ENCODE measurements at places on chromosomes 7 and 10.

GRCh38 chr10:75398692-75399460 lies 2.7 kb downstream of the ZNF503 start:
- DNase-seq, result no peak

- no peak for DNase-seq
These were observed 69.6 kb upstream of the HPS1 start for GRCh38 chr10:98516352-98516751.

- DNase-seq, result peak; percentile 42
These were observed 4.5 kb upstream of the SEMA3D start for GRCh38 chr7:85191383-85191782.

DNA sequence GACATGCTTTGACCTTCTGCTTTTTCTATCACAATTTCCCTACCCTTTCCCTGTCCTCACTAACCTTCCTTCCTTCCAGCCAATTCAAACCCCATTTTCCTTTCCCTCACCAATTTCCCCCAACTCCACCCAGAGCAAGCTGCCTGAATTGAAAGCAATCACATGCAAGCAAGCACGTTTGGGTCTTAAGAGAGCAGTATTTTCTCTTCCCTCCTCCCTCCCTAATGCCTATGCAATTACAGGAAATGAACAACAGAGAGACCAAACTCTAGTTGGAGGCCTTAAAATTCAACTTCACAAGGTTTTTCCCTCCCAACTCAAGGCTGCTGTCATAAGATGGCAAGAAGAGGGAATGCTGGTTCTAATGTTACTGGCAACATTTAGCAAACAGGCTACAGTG lies 117.2 kb downstream of the MYOF start:
- DNase-seq, result no peak

GRCh38 chr10:31921031-31921430 lies 7.6 kb downstream of the ARHGAP12 start:
- no peak for DNase-seq

- no peak for DNase-seq
These were observed 31.8 kb upstream of the SRGN start for GRCh38 chr10:69056129-69056528.

- peak; percentile 51 for DNase-seq
These were observed 72.2 kb downstream of the DAGLB start for GRCh38 chr7:6375348-6376101.

DNA sequence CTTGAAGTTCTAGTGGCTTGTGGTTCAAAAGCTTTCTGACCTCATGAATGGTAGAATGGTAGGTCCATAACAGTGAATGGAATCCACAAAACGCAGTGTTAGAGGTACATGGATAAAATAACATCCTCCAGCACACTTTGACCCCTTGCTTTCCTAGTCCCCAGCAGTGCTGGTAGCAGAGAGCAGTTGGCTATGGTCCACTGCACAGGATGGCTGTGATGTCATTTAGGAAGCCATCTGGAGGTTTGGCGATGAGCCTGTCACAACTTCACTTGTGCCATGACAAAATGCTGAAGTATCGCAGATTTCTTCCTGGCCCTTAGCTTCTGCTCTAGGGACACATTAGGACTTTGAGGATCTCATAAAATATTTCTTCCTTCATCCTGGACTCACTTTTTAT lies 300.0 kb upstream of the FZD8 start:
- no peak for DNase-seq

DNA sequence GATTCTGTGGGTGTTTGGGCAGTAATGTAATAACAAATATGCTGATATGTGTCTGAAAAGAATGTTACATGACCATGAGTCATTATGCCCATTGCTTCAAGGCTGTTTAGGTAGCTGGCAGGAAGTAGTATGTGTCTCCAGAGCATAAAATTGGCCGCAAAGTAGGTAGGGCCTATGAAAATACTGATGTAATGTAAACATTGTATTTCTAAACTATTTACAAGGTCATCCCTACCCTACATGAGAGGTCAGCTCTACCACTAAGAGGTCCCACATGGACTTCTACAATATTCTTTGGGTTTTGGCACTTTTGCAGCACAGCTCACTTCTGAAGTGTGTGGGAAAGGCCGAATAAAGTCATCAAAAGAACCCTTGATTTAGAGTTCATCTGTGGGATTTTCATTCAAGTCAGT lies 301.9 kb downstream of the AHR start:
- peak; percentile 47 for DNase-seq

- no peak for DNase-seq
These were observed 97.6 kb upstream of the GSDME start for GRCh38 chr7:24854866-24855265.

GRCh38 chr10:63772491-63772890 lies 251.3 kb downstream of the REEP3 start:
- no peak for DNase-seq

- no peak for DNase-seq
These were observed 3.0 kb upstream of the DMBT1 start for GRCh38 chr10:122557516-122557915.

- no peak for DNase-seq
These were observed 145.9 kb upstream of the FAM13C start for GRCh38 chr10:59508296-59508695.

DNA sequence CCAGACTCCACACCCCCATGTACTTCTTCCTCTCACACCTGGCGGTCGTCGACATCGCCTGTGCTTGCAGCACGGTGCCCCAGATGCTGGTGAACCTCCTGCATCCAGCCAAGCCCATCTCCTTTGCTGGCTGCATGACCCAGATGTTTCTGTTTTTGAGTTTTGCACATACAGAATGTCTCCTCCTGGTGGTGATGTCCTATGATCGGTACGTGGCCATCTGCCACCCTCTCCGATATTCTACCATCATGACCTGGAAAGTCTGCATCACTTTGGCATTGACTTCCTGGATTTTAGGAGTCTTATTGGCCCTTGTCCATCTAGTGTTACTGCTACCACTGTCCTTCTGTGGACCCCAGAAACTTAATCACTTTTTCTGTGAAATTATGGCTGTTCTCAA lies 4.8 kb downstream of the OR2A25 start:
- no peak for DNase-seq

DNA sequence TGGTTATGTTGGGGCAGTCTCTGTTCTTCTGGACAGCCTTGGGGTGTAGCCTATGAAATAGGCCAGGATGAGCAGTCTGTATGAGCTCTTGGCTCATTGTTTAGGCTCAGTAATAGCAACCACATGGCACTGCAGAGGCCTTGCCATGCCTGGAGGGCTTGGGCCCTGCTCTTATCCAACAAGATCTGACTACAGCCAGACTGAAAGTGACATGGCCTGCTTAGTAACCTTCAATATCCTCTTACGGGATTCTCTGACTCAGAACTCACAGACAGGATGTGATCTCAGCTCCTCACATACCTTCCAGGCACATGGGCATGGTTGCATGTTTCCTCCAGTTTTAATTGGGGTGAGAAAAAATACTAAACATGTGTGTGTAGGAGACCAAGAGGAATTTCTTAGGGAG lies 289.3 kb downstream of the PTEN start:
- no peak for DNase-seq

DNA sequence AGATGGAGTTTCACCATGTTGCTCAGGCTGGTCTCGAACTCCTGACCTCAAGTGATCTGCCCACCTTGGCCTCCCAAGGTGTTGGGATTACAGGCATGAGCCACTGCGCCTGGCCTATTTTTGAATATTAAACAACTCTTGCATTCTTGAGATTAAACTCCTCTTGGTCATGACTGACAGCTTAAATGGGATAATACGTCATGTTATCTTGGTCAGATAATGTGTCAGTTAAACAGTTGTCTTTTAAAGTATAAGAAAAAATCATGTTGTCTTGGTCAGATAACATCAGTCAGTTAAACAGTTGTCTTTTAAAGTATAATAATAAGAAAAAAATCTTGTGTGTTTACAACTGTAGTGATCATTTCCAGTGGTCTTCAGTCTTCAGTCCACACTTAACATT lies 73.6 kb upstream of the SYPL1 start:
- DNase-seq, result no peak

GRCh38 chr7:55486991-55487390 lies 85.3 kb downstream of the VOPP1 start:
- no peak for DNase-seq

DNA sequence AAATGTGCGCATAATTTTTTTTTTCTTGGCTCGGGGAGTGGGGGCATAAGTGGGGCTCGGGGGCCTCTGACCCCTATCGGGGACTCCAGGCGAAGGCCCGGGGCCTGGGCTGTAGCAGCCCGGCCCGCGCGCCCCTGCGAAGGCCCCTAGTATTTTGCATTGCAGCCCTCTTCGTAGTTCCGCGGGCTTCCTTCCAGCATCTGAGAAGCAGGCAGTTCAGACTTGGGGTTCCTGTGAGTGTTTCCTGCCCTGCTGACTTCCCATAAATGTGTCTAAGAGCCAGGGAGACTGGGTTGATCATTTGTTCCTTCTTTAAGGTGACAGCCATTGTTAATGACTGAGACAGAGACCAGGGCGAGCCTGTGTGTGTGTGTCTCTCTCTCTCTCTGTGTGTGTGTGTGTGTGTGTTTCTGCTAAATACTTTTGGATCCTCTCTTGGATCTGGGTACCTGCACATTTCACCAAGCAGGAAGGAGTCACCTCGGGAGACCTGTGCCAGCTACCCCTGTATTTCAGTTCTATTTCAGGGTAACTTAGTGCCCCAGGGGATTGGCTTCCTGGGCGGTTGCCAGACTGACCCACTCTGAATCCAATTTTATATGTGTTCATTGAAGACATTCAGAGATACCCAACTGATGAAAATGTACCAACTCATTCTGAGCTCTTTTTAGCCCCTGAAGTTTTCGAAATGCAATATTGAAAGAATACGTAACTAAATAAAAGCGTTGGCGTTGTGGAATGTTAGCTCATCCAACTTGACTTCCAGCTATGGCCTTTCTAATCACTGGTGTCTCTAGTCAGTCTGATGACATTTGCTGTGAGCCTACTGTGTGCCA lies 805 bp downstream of the MSRB2 start:
- DNase-seq, result peak; percentile 46

DNA sequence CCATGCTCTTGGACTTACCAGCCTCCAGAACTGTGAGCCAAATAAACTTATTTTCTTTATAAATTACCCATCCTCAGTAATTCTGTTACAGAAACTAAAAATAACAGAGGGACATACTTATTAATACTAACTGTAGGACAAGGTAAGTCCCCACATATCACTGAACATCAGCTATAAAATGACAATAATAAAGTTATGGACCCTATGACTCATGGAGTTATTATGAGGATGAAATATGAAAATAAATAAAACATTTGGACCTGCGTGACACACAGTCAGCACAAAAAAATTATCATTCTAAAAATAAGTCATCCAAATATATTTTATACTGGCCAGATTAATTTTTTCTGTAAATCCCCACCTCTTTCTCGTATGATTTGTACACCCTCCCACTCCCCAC lies 34.9 kb upstream of the ELAPOR2 start:
- no peak for DNase-seq

- no peak for DNase-seq
These were observed 196.1 kb upstream of the TCF7L2 start for GRCh38 chr10:112753961-112754411.

GRCh38 chr7:149496642-149497391 lies 792 bp downstream of the ZNF746 start:
- DNase-seq, result peak; percentile 45

- DNase-seq, result peak; percentile 59
These were observed 253.2 kb upstream of the SMIM30 start for GRCh38 chr7:113371416-113372043.

DNA sequence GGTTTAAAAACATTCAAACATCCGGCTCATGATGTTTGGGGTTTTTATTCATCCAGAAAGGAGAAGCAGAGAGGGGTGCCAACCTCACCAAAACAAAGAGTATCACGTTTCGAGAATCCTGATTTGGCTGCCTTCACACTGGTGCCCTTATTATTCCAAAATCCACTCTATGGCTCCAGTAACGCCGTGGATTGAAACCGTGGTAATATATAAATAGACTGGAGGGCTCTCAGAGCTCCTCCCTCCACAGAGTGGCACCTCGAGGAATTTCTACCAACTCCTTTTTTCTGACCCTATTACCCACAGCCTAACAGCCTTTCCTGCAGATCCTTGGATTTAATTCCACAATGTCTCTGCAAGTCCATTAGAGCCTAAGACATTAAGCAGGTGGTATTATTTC lies 353.6 kb downstream of the CRPPA start:
- peak; percentile 38 for DNase-seq

- DNase-seq, result no peak
These were observed 1.8 kb downstream of the INSYN2A start for GRCh38 chr10:127194599-127194998.

- DNase-seq, result no peak
These were observed 19.1 kb upstream of the OGDHL start for GRCh38 chr10:49781247-49781646.

DNA sequence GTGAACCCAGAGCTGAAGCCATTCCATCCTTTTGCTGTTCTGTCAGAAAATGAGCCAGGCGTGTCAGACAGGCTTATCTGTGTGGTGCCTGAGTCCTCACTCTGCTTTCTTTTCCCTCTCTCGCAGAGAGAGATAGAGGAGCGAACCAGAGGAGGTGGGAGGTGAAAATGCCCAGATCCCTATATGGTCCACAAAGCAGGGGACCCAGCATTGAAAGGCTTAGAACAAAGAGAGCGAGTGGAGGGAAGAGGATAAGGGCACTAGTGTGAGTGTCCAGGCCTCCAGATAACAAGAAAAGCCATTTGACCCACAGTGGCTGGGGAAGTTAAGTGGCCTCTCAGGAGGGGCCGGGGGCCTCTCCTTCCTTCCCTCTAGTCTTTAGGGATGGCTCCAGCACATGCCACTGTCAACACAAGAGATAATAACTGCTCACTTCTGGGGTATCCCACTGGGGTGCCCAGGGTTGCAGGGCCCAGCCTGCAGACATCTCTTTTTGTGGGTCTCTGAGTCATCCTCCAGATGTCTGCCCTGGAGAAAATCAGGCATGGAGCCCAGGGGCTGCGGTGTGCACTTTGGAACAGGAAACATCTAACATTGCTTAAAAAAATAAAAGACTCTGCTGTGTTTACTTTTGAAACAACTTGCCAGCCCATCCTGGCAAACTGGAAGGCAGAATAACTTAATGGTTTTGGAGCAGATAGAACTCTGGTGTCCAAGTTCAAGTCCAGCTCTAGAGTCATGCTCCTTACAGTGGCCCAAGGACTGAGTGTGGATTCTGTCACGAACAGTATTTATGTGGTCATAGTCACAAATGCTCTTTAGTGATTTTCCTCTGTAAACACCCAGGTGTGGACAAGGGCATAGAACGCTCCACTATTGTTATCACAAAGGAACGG lies 189.5 kb downstream of the CXCL12 start:
- peak; percentile 24 for DNase-seq

GRCh38 chr7:46812101-46812675 lies 769.7 kb downstream of the TNS3 start:
- DNase-seq, result peak; percentile 68

DNA sequence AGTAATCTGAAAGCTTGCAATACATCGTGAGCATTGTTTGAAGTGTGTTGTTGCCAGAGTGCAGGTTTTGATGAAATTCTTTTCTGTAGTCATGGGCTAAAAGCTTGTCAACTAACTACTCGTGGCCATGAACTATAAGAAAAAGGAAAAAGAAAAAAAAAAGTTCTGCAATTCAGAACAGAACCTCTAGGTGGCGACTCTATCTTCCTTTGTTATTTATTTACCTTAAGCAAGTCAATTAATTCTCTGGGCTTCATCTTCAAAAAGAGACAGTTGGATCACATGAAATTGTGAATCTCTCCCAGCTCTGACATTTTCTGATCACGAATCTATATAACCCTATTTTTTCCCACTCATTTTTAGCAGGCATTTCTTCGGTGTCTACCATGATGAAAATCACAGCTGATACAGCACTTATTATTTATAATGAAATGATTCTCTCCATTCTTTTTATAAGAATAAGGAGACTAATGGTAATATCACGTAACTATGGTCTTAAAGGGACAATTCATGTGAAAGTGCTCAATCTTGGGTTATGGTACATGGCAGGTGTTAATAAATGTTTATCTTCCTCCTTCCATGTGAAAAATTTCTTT lies 18.8 kb downstream of the TMEM196 start:
- DNase-seq, result peak; percentile 77

Data from SJCRH30 (cell line).